Smooth muscle cell of the pulmonary artery (primary cell): ENCODE measurements at places on chromosomes 11 and 22. TPM values are rescaled to one million over a fixed set of nuclear protein-coding genes. Genes with fewer than 3 reads are reported as not detected.

The P4HA3 gene
- 36.9 and 39.1 TPM in 2 replicates for total RNA-seq

The SEC14L2 gene
- total RNA-seq, result 12.7 and 15.9 TPM in 2 replicates

The DEAF1 gene
- 33.0 and 50.5 TPM in 2 replicates for total RNA-seq

The ELMOD1 gene
- 0.43 and 1.1 TPM in 2 replicates for total RNA-seq

The MUC5AC gene
- not detected in 2 replicates for total RNA-seq

The SMIM38 gene
- 0.50 and 0.72 TPM in 2 replicates for total RNA-seq

The MMP8 gene
- 0.07 TPM in 2 replicates for total RNA-seq

The TBX10 gene
- not detected in 2 replicates for total RNA-seq

The XKR3 gene
- total RNA-seq, result not detected in 2 replicates

The LDHAL6A gene
- total RNA-seq, result not detected in 2 replicates

The USP2 gene
- total RNA-seq, result 0.33 TPM in 2 replicates

The SCN2B gene
- 0.03 and 0.13 TPM in 2 replicates for total RNA-seq

The PKNOX2 gene
- 6.2 and 10.4 TPM in 2 replicates for total RNA-seq

The LMO2 gene
- total RNA-seq, result 2.6 and 12.4 TPM in 2 replicates

The ROBO4 gene
- total RNA-seq, result 0.36 and 1.2 TPM in 2 replicates

The OLFML1 gene
- 3.4 and 51.0 TPM in 2 replicates for total RNA-seq

The MFRP gene
- not detected in 2 replicates for total RNA-seq

The CRYBB3 gene
- total RNA-seq, result not detected in 2 replicates

The RHOD gene
- 9.1 and 10.6 TPM in 2 replicates for total RNA-seq

The ZNF70 gene
- total RNA-seq, result 6.2 and 7.8 TPM in 2 replicates

The PRR33 gene
- not detected in 2 replicates for total RNA-seq

The HIC2 gene
- 3.3 and 3.8 TPM in 2 replicates for total RNA-seq

The BRSK2 gene
- 0.46 and 1.1 TPM in 2 replicates for total RNA-seq

The CALCA gene
- total RNA-seq, result not detected in 2 replicates

The IL18BP gene
- 2.5 and 4.4 TPM in 2 replicates for total RNA-seq

The OR6T1 gene
- not detected in 2 replicates for total RNA-seq

The SNX32 gene
- 1.3 and 4.0 TPM in 2 replicates for total RNA-seq

The ZNRF3 gene
- 3.6 and 6.3 TPM in 2 replicates for total RNA-seq

The NLRP14 gene
- total RNA-seq, result 0.07 and 0.10 TPM in 2 replicates

The TCN2 gene
- total RNA-seq, result 5.5 and 7.4 TPM in 2 replicates

The ZBTB16 gene
- total RNA-seq, result under 0.01 TPM in 1 of 2 replicates, not detected in the other

The LRRC56 gene
- 0.52 and 1.1 TPM in 2 replicates for total RNA-seq

The CARS1 gene
- 71.2 and 85.3 TPM in 2 replicates for total RNA-seq

The FGF19 gene
- not detected in 2 replicates for total RNA-seq

The SYT8 gene
- 0.07 TPM in 2 replicates for total RNA-seq

The PNPLA3 gene
- 2.3 and 5.5 TPM in 2 replicates for total RNA-seq

The OR8D1 gene
- total RNA-seq, result not detected in 2 replicates

The TPBGL gene
- under 0.01 TPM in 1 of 2 replicates, not detected in the other for total RNA-seq

The PHF21B gene
- under 0.01 TPM in 1 of 2 replicates, not detected in the other for total RNA-seq

The KREMEN1 gene
- total RNA-seq, result 1.6 and 6.5 TPM in 2 replicates

The HBB gene
- not detected in 2 replicates for total RNA-seq

The IGSF9B gene
- 0.73 and 2.2 TPM in 2 replicates for total RNA-seq

The PPM1F gene
- 44.3 and 70.9 TPM in 2 replicates for total RNA-seq

The SERHL2 gene
- total RNA-seq, result 2.5 and 3.1 TPM in 2 replicates

The MRGPRE gene
- 0.20 TPM in 1 of 2 replicates, not detected in the other for total RNA-seq

The OR2AG1 gene
- not detected in 2 replicates for total RNA-seq

The MICAL2 gene
- 703 and 1,000 TPM in 2 replicates for total RNA-seq

The ZP1 gene
- 0.36 and 0.98 TPM in 2 replicates for total RNA-seq

The AGBL2 gene
- 1.1 and 1.8 TPM in 2 replicates for total RNA-seq

The C11orf87 gene
- 0.20 and 1.9 TPM in 2 replicates for total RNA-seq

The SPA17 gene
- 3.9 and 5.7 TPM in 2 replicates for total RNA-seq

The MMP11 gene
- total RNA-seq, result 37.1 and 38.2 TPM in 2 replicates

The C11orf91 gene
- 0.17 and 0.26 TPM in 2 replicates for total RNA-seq

The OR52E8 gene
- 0.13 TPM in 1 of 2 replicates, not detected in the other for total RNA-seq

The IGLL1 gene
- total RNA-seq, result not detected in 2 replicates
